ENCODE measurements at places on chromosomes 6 and 20.

DNA sequence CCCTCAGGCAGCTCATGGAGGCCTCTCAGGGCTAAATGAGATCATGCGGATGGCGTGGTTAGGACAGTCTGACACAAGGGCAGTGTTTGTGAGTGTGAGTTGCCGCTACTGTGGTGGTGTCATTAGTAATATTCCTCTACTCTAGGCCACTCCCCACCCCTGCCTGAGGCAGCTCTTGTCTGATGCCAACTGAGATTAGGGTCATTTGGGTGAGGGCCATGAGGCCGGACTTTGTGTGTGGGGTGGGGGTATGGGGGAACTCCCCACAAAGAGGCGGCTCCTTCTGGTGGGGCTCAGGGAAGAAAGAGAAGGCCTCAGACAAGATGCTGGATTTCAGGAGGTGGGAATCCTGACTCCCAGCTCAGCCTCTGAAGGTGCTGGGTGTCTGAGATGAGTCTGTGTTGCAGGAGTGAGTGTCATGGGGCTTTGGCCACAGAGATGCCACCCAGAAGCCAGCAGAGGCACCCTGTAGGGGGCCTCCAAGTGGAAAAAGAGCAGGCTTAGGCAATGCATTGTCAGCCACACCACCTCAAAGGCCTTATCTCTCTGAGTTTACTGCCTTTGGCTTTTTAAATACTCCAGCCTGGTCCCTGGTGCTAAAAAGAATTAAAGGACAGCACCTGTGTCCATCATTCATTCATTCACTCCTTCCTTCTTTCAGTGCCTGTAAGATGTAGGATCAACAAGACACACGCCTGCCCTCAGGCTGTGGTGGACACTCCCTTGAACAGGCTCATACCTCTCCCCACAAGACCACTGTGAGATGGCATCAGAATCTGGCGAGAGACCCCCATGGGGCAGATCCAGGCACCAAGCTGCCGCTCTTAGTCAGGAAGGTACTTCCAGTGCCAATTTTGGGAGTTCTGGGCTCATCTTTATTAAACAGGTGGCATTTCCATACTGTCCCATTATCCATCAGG is 175.2 kb downstream of the MRPL14 start:
- DNase-seq, result no peak

DNA sequence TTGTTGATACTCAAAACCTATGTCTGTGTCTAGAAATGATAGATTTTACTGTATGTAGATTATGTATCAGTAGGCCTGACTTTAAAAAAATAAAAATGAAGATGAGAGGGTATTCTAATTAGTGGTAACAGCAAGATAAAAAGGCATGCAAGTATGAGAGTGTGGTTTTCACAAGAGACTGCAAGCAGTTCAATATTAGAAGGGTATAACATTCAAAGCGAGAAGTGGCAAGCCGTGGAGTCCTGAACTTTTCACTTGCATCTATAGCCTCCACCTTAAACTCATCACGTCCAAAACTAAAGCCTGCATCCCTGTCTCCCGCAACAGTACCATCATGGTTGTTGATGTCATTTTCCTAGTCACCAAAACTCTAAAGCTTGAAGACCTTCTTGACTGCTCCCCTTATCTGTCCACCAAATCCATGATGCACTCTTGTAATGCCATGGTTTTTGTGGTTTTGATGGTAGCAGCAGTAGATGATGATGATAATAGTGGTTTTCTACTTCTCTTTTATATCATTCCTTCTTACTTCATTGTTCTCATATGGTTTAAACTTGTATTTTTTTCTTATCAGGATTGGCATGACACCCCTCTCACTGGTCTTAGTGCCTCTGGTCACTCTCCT is 9.2 kb upstream of the CGA start:
- DNase-seq, result no peak

- DNase-seq, result no peak
Observed at GRCh38 chr6:148037496-148037895, 305.1 kb upstream of the SASH1 start.

- DNase-seq, result no peak
Observed at GRCh38 chr6:62681108-62681507, 395.1 kb upstream of the KHDRBS2 start.

GRCh38 chr6:106098383-106099234 is 12.5 kb downstream of the PRDM1 start:
- DNase-seq, result no peak

GRCh38 chr6:169964486-169965180 is 213.2 kb downstream of the ERMARD start:
- DNase-seq, result no peak
